ENCODE measurements at places on chromosomes 12 and 14. TPM values are rescaled to one million over a fixed set of nuclear protein-coding genes. Genes with fewer than 3 reads are reported as not detected.

The SPTB gene
- total RNA-seq = under 0.01 TPM

The GCH1 gene
- 52.1 TPM for total RNA-seq

DNA sequence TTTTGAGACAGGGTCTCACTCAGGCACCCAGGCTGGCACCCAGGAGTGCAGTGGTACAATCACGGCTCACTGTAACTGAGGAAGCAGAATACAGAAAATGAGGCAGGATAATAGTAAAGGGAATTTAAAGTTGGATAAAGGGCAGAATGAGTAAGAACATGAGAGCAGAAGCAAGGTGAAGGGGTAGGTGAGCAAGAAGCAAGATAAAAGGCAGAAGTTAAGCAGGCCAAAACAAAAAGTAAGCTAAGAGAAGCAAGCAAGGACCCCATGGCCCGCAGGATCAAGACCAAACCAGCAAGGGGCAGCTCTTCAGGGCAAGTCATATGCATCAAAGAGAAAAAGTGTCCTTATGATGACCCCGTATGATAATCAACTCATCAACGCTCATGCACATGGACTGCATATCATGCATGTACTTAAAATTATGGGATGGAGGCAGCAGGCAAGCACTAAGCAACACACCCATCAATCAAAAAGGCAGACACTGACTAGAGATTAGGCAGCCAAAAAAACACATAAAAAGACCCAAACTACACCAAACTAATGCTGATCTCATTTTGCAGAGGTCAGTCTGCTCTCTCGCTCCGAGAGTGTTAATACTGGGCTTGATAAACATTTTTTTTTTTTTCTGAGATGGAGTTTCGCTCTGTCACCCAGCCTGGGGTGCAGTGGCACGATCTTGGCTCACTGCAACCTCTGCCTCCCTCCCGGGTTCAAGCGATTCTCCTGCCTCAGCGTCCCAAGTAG lies 11.6 kb downstream of the TIMELESS start:
- H3K27ac ChIP-seq = no peak overlapping the region
- H3K36me3 ChIP-seq = peaks cover 6% of the 10 kb centered on the region
- no peak for DNase-seq

DNA sequence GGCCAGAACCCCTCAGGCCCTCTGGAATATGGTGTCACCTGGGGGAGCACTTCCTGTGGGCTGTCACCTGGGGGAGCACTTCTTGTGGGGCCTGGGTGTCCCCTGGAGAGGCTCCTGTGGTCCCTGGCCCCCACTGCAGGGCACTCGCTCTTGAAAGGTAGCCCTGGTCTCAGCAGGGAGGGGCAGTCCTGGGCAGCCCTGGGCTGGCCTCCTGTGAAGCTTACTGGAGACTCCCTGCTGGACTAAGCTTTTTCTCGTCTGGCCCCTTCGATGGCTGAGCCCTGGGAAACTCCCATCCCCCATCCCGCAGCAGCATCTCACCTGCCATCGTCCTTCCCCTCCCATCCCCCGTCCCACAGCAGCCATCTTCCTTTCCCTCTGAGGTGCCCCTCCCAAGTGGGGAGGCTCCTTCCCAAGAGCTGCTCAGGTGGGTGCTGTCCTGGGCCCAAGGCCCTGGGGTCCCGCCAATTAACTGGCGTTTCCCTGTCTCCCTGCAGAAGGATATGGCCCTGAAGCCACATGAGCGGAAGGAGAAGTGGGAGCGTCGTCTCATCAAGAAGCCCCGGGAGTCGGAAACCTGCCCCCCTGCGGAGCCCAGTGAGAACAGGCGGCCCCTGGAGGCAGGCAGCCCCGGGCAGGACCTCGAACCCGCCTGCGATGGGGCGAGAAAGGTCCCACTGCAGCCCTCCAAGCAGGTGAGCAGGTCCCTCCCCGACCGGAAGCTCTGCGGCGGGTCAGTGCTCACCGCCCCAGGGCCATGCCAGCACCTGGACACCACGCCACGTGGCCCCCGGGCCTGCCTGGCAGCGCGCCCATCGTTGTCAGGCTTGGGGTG lies 17.9 kb downstream of the FBRSL1 start:
- H3K4me3 ChIP-seq = no peak overlapping the region
- peaks cover 44% of the 10 kb centered on the region for H3K4me1 ChIP-seq
- no peaks in the 10 kb centered on the region for H3K27me3 ChIP-seq
- H3K27ac ChIP-seq = peak overlapping the region; percentile 49
- DNase-seq = no peak
- H3K36me3 ChIP-seq = peaks cover 19% of the 10 kb centered on the region

- H3K4me3 ChIP-seq = no peak overlapping the region
- peaks cover 5% of the 10 kb centered on the region for H3K27me3 ChIP-seq
- H3K4me1 ChIP-seq = peaks cover 9% of the 10 kb centered on the region
- DNase-seq = peak; percentile 74
- no peak overlapping the region for H3K27ac ChIP-seq
These were observed 211.5 kb upstream of the C14orf180 start for GRCh38 chr14:104367866-104368750.

- H3K4me1 ChIP-seq = no peaks in the 10 kb centered on the region
- H3K4me3 ChIP-seq = no peak overlapping the region
- DNase-seq = peak; percentile 64
- no peak overlapping the region for H3K27ac ChIP-seq
- H3K27me3 ChIP-seq = no peaks in the 10 kb centered on the region
These were observed 107.1 kb upstream of the SLCO1C1 start for GRCh38 chr12:20588042-20588441.

GRCh38 chr12:6340032-6340638 lies 1.7 kb downstream of the TNFRSF1A start:
- peak; percentile 78 for DNase-seq
- H3K36me3 ChIP-seq = no peaks in the 10 kb centered on the region
- H3K4me3 ChIP-seq = peak overlapping the region; percentile 92
- H3K27ac ChIP-seq = peak overlapping the region; percentile 97
- peaks cover 73% of the 10 kb centered on the region for H3K4me1 ChIP-seq

GRCh38 chr12:3615862-3616261 lies 124.9 kb downstream of the PRMT8 start:
- H3K36me3 ChIP-seq = peaks cover 10% of the 10 kb centered on the region
- H3K27me3 ChIP-seq = no peaks in the 10 kb centered on the region
- no peak overlapping the region for H3K27ac ChIP-seq
- DNase-seq = no peak

GRCh38 chr12:78115889-78116288 lies 285.2 kb downstream of the NAV3 start:
- no peaks in the 10 kb centered on the region for H3K4me1 ChIP-seq
- H3K4me3 ChIP-seq = no peak overlapping the region
- H3K36me3 ChIP-seq = no peaks in the 10 kb centered on the region

GRCh38 chr12:14756334-14757143 lies 46.7 kb downstream of the WBP11 start:
- H3K4me1 ChIP-seq = no peaks in the 10 kb centered on the region
- DNase-seq = peak; percentile 45
- H3K4me3 ChIP-seq = no peak overlapping the region

The CRIP1 gene
- total RNA-seq = 29.3 TPM

The ACOT4 gene
- total RNA-seq = not detected

- H3K27ac ChIP-seq = peak overlapping the region; percentile 99
- no peaks in the 10 kb centered on the region for H3K36me3 ChIP-seq
- peak overlapping the region; percentile 72 for H3K4me3 ChIP-seq
- H3K4me1 ChIP-seq = peaks cover 59% of the 10 kb centered on the region
- peak; percentile 94 for DNase-seq
These were observed 11.3 kb upstream of the SLC38A2 start for GRCh38 chr12:46383654-46384450.

DNA sequence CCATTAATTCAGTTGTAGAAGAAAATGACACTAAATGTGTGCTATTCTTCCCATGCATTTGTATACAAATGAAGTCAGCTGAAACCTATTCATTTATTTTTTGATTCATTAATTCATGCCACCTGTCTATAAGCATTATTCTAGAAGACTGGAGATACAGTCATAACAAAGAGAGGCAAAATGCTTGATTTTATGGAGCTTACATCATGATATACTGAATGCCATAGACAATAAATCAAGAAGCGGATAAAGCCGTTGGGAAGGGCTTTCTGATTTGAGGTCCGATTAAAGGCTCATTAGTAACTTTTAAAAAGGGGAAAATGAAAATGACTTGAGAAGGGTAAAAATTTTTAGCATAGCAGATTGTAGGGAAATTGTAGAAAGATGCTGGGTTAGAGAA lies 494.9 kb downstream of the RERGL start:
- H3K27ac ChIP-seq = no peak overlapping the region
- no peaks in the 10 kb centered on the region for H3K36me3 ChIP-seq

DNA sequence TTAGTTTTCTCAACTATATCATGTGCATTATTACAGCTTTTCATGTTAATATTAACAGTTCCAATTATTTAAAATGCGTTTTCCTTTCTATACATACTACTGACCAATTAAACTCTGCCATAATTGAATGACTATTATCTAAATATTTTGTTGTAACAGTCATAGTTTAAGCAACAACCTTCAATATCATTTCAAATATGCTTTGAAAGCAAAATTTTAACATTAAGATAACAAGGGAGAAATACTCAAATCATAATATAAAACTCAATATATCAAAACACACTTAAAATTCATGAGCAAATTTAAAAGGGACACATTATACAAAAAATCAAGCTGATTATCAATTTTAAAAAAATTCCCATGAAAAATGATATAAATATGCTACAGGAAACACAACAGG lies 40.5 kb downstream of the COCH start:
- peaks cover 25% of the 10 kb centered on the region for H3K36me3 ChIP-seq
- no peaks in the 10 kb centered on the region for H3K27me3 ChIP-seq
- no peaks in the 10 kb centered on the region for H3K4me1 ChIP-seq
- H3K4me3 ChIP-seq = no peak overlapping the region

The ACRBP gene
- total RNA-seq = not detected

GRCh38 chr14:92688434-92689375 lies 59.7 kb downstream of the LGMN start:
- H3K27me3 ChIP-seq = no peaks in the 10 kb centered on the region
- peak overlapping the region; percentile 60 for H3K4me3 ChIP-seq
- peak; percentile 60 for DNase-seq
- peaks cover 30% of the 10 kb centered on the region for H3K36me3 ChIP-seq
- H3K27ac ChIP-seq = peak overlapping the region; percentile 69

DNA sequence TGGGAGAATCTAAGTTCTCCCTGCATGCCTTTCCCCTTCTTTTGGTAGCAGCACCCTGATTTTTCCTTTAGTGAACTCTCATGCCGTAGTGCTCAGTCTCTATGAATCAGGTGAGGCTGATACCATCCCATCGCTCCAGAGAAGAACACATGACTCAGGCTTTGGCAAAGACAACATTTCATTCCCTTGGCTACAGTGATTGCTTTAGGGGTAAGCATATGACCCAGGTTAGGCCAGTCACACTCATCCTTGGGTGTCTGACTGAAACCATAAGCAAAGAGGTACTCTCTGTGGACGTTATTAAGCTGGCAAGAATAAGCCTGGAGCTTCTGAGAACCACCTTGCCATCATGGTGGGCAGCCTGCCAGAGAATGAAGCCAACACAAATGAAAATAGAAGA lies 141.8 kb downstream of the MYRFL start:
- H3K36me3 ChIP-seq = no peaks in the 10 kb centered on the region
- no peak overlapping the region for H3K4me3 ChIP-seq
- H3K27me3 ChIP-seq = no peaks in the 10 kb centered on the region
- DNase-seq = peak; percentile 41

DNA sequence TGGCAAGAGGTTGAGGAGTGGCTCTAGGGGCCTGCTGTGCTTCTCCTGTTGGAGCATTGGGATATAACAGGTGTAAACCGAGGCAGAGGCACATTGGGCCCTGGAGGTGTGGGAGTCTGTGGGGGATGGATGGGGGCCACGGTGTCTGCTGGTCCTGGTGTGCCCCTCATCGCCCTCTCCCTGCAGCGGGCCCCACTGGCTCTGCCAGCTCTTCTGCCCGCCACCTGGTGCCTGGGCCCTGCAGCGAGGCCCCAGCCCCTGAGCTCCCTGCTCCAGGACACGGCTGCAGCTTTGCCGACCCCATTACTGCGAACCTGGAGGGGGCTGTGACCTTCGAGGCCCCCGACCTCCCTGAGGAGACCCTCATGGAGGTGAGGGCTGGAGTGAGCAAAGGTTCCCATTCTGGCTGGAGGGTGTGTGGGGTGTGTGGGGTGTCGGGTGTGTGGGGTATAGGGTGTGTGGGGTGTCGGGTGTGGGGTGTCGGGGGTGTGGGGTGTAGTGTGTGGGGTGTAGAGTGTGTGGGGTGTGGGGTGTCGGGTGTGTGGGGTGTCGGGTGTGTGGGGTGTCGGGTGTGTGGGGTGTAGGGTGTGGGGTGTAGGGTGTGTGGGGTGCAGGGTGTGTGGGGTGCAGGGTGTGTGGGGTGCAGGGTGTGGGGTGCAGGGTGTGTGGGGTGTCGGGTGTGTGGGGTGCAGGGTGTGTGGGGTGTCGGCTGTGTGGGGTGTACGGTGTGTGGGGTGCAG lies 10.6 kb upstream of the PUS1 start:
- H3K27me3 ChIP-seq = no peaks in the 10 kb centered on the region
- no peak overlapping the region for H3K27ac ChIP-seq
- no peak overlapping the region for H3K4me3 ChIP-seq
- no peaks in the 10 kb centered on the region for H3K4me1 ChIP-seq
- no peak for DNase-seq
- peaks cover 73% of the 10 kb centered on the region for H3K36me3 ChIP-seq

The FLRT2 gene
- 4.8 TPM for total RNA-seq

The GPRC5D gene
- total RNA-seq = not detected

The MMP19 gene
- 18.0 TPM for total RNA-seq

GRCh38 chr14:94449930-94450329 lies 2.7 kb downstream of the SERPINA11 start:
- H3K36me3 ChIP-seq = no peaks in the 10 kb centered on the region
- H3K27ac ChIP-seq = no peak overlapping the region
- H3K4me1 ChIP-seq = no peaks in the 10 kb centered on the region
- H3K27me3 ChIP-seq = peaks cover 58% of the 10 kb centered on the region

The ADAMTS20 gene
- total RNA-seq = not detected

- H3K27me3 ChIP-seq = no peaks in the 10 kb centered on the region
- no peak overlapping the region for H3K27ac ChIP-seq
- no peaks in the 10 kb centered on the region for H3K36me3 ChIP-seq
- no peaks in the 10 kb centered on the region for H3K4me1 ChIP-seq
- DNase-seq = no peak
These were observed 40.7 kb upstream of the CMKLR1 start for GRCh38 chr12:108379823-108380222.

DNA sequence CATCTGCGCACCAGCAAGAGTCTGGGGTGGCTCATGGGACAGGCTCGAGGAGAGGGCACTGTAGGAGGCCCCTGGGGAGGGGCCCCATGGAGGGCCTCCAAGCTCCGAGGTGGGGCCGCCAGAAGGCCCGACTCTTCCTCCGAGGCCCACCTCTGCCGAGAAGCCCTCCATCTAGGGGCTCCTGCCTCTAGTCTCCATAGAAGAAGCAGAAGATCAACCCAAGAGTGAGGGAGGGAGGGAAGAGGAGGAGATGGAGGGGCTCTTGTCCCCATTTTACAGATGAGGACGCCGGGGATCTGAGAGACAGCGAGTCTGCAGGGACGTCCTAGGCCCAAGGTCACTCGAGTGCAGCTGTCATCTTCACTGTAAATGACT lies 41.2 kb downstream of the DIO3 start:
- H3K27ac ChIP-seq = no peak overlapping the region
- no peaks in the 10 kb centered on the region for H3K27me3 ChIP-seq
- no peak overlapping the region for H3K4me3 ChIP-seq
- no peaks in the 10 kb centered on the region for H3K4me1 ChIP-seq

- H3K27me3 ChIP-seq = no peaks in the 10 kb centered on the region
- H3K36me3 ChIP-seq = no peaks in the 10 kb centered on the region
- H3K27ac ChIP-seq = no peak overlapping the region
- DNase-seq = no peak
These were observed 179.5 kb downstream of the NUBPL start for GRCh38 chr14:31740688-31741087.

- H3K27ac ChIP-seq = no peak overlapping the region
- peaks cover 22% of the 10 kb centered on the region for H3K4me1 ChIP-seq
- H3K36me3 ChIP-seq = peaks cover 83% of the 10 kb centered on the region
- no peak overlapping the region for H3K4me3 ChIP-seq
- DNase-seq = no peak
- H3K27me3 ChIP-seq = no peaks in the 10 kb centered on the region
These were observed 16.1 kb downstream of the INF2 start for GRCh38 chr14:104705340-104706047.

All from stomach (tissue), 19 donors.